ENCODE measurements at places on chromosomes 3 and 15.

- no peak for DNase-seq
Observed at GRCh38 chr15:87741350-87741749, 515.2 kb downstream of the NTRK3 start.

DNA sequence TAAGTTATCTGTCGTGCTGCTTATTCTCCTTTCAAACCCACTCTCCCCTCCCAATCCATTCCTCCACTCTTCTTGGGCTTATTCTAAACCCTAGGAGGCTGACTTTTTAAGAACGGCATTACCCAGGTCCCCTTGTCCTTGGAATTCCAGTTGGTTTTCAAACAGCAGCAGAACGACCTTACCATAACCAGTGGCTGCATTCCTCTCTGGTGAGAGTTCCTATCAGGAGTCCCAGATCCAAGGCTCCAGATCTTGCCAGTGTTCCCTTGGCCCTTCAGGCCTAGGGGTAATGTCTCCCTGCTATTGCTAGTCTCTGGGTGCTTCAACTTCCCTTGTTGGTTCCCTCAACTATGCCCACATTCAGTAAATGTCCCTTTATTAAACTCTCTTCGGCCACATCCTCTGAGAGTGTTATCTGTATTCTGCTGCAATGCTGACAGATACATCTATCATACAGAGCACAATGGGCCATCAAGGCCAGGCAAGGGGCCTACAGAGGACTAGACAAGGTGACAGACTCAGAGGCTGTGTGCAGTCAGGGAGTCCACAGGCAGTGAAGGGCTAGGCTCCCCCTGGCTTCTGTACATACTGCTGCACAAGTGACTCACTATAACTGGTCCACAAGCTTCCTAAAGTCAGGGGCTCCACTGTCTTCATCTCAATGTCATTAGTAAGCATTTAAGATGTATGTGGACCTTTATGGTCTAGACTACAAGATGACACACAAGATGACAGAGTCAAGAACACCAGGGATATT lies 10.1 kb downstream of the LYSMD2 start:
- DNase-seq = no peak

- no peak for DNase-seq
Observed at GRCh38 chr3:57919987-57920386, 88.2 kb upstream of the FLNB start.

- no peak for DNase-seq
Observed at GRCh38 chr3:143135150-143135549, 15.6 kb downstream of the CHST2 start.

- DNase-seq = no peak
Observed at GRCh38 chr3:186254676-186255650, 107.1 kb downstream of the DGKG start.

DNA sequence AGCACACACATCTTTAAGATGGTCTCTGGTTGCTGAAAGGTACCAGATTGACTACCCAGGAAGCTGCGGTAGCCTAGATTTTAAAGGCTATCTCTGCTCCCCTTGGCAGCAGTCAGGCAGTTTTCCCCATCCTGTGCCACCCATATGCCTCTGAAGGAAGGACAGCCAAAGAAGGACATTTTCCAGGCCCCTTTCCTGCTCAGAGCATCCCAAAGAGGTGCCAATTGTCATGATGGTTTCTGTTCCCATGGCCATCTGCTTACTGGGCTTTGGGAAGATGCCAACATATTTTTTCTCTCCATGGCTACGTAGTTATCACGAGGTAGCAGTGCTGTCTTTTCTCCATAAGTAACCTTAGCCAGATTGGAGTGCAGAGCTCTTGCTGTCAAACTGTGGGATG lies 39.7 kb downstream of the UNC13C start:
- DNase-seq = no peak

DNA sequence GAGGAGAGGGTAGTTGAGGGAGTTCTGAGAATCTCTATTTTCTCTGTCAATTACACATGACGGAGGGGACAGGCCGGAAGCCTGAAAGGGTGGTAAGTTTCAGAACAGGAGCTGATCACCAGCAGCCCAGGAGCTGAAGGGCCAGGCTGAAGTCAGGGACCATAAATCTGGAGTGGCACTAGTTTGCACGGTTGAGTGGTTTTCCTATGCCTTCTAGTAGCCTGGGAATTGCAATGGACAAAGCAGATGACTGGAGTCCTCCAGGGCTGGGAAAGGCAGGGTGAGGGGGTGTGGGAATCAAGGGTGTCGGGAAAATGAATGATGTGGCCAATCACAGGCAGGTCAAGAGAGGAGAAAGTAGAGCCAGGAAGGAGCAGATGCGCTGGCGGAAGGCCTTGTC lies 72.5 kb downstream of the MAGEF1 start:
- no peak for DNase-seq

- DNase-seq = no peak
Observed at GRCh38 chr3:10434144-10434937, 71.0 kb downstream of the ATP2B2 start.

DNA sequence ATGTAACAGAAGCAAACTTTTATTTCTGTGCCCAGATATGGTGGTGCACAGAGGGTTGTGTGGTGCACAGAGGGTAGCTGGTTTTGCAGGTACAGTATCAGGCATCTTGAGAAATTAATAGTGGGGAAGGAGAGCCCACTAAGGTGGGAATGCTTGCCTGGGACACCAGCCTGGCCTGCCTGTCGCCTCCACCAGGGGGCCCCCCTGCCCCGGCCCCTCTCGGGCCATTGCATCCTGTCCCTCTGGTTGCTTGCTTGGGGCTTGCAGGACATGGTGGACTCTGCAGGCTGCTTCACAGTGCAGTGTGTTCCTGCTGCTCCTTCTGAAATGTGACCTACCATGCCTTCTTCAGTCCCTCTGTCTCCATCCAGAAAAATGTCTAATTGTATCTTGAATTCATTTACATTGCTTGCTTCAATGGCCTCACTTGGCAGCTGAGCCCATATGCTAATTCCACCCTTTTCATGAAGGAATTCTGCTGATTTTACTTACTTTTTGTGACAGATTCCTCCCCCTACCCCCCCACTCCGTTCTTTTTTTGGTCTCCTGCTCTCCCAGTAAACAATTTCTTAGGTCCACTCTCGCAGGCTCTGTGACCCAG lies 73.6 kb downstream of the EEFSEC start:
- no peak for DNase-seq

DNA sequence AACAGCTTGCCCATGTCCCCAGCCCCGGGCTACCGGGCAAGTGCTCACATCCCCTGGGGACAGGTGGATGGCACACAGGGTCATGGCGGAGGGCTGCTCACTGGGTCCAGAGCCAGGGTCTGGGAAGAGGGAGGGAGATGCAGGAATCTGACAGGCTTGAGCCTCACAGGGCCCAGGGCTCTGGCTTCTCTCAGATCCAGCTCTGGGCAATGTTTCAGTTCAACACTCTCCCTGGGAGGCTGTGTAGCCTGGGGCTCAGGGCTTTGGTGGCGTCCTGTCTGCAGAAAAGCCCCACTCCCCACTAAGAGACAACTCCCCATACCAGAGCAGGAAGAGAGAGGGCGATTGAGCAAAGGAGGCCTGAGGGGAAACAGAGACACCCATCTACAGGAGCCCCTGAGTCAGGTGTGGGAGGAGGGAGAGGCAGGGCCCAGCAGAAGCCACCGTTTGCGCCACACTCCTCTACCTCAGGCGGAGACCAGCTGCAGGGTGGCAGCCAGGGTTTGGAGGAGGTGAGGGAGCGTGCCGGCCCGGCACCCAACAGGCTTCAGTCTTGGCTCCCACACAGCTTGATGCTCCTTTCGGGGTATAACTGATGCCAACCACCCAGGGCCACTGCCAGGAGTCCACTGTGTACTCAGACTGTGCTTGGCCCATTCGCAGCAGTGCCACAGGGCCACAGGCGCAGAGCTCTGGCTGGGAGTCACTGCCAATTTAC lies 16.8 kb upstream of the SRP14 start:
- DNase-seq = no peak

DNA sequence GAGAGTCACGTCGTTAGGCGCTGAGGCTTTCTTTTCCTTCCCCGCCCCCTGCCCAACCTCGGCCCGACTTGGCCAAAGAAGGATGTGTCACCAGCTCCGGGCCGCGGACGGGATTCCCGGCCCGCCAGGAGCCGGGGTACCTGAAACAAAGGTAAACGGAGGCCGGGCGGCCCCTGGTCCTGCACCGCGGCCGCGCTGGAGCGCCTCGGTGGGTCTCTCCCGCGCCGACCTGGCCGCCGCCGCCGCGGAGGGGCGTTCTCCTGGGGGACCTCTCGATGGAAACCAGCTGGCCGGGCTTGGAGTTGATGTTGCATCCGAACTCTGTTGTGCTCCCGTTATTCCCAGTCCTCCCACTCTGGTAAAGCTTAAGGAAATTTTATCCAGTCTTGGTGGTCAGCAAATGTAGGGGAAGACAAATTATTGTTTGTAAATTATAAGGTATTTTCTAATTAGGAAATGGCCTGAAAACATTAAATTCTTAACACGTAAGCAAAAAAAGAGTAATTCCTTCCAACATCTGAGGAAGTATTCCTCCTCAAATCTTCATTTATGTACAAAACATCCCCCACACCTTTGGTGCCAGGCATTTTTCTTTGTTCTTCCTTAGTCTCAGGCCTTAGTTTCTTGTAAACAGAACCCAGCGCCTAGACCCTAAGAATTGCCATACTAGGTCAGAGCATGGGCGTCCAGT lies 888 bp downstream of the PPP2R3A start:
- DNase-seq = no peak

- no peak for DNase-seq
Observed at GRCh38 chr15:99423186-99424130, 142.3 kb upstream of the MEF2A start.

DNA sequence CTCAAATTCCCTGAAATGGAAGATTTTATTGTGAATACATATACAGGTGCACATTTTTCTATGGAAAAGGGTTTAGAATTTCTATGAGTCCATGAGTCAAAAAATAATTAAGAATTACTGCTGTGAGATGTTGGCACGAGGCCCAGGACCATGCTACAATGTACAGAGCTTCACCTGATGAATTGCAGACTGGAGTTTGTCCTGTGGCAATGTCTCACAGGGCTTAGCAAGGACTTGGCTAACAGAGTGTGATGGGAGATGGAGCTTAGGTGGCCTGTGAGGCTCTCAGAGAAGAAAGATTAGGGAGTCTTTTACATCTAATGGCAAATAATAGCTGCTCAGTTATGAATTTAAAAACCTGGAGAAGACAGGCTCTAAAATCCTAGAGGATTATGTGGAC lies 219.5 kb upstream of the CBLB start:
- DNase-seq = no peak

DNA sequence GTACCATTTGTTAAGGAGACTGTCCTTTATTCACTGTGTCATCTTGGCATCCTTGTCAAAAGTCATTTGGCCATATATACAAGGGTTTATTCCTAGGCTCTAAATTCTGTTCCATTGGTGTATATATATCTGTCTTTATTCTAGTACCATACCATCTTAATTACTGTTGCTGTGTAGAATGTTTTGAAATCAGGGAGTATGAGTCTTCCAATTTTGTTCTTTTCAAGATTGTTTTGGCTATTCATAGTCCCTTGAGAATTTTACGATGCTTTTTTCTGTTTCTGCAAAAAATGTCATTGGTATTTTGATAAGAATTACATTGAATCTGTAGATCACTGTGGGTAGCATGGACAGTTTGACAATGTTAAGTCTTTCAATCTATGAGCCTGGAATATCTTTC lies 28.7 kb downstream of the PFN2 start:
- DNase-seq = no peak

DNA sequence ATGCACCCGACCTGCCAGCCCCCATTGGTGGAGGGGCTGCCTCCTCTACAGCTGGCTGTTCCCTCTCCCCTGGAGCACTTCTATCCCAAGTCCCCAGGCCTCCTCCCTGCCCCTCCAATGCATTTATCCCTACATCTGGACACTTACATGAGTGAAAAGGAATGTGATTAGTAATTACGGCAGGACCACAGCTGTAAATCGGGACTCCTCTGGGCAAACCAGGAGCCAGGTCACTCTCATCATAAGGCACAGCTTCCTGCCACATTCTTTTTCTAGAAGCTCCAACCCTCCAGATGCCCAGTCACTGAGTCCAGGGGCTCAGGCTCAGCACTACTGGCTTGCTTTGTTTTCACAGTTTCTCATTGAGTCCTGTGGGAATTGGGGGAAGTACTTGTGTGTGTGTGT lies 54.3 kb downstream of the IL20RB start:
- DNase-seq = no peak

- DNase-seq = no peak
Observed at GRCh38 chr3:85180-85579, 111.4 kb upstream of the CHL1 start.

- DNase-seq = no peak
Observed at GRCh38 chr3:12278566-12278965, 10.3 kb upstream of the PPARG start.

GRCh38 chr15:64024172-64025050 lies 21.9 kb downstream of the DAPK2 start:
- DNase-seq = no peak

DNA sequence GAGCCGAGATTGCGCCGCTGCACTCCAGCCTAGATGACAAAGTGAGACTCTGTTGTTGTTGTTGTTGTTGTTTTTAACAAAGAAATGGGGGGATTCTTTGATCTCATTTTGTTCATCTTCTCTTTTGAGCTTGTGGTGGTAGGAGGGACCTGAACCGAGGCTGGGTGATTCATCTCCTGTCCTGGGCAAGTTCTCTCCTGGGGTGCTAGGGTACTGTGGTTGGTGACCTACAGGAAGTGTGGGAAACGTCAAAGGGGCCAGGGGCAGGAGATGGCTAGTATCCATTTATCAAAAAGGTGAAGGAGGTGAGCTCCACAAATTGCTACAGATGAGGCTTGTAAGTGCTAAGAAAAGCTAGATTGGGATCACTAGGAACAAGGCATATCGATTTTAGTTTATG lies 14.3 kb downstream of the PPCDC start:
- no peak for DNase-seq

- no peak for DNase-seq
Observed at GRCh38 chr3:114310695-114311094, 16.9 kb downstream of the TIGIT start.

GRCh38 chr3:176275113-176275512 lies 922.2 kb downstream of the TBL1XR1 start:
- DNase-seq = peak; percentile 29

GRCh38 chr15:41556677-41557076 lies 2.3 kb upstream of the TYRO3 start:
- DNase-seq = no peak

DNA sequence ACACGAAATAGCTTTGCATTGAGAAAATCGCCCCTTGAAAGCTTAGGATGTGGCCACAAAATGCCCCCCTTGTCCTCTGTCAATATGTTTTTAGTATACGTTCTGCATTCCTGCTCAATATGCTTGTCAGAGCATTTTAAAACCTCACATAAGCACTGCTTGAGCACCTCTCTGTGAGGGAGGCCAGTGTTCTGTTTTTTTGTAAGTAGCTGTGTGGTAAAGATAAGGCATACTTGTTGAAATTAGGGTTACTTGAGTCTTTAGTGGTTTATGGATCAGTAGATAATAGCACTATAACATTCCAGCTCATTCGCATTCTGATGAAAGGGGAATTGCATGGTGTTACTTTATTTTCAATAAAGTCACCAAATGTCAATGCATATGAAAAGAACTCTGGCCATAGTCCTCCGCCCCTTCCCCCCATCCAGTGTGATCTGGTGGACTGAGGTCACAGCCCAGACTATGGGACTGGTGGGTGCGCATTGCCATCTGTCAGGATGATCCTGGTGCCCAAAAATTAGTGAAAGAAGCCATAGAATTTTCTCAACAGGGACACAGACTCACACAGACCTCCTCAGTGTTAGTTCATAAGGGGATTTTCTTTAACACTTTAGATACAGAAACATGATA lies 33.1 kb downstream of the IL1RAP start:
- no peak for DNase-seq

GRCh38 chr3:105093371-105094252 lies 273.1 kb upstream of the ALCAM start:
- DNase-seq = no peak
